Purkinje cell (primary cell): ENCODE measurements at places on chromosomes 5 and 9. TPM values are rescaled to one million over a fixed set of nuclear protein-coding genes. Genes with fewer than 3 reads are reported as not detected.

GFRA3 gene
- polyA plus RNA-seq = 2.5 and 6.5 TPM in 2 replicates

SPINK5 gene
- 0.23 TPM in 1 of 2 replicates, not detected in the other for polyA plus RNA-seq

WDR38 gene
- polyA plus RNA-seq = not detected in 2 replicates

PLPP7 gene
- 5.1 and 9.4 TPM in 2 replicates for polyA plus RNA-seq

FAM78A gene
- 0.24 TPM in 1 of 2 replicates, not detected in the other for polyA plus RNA-seq

SLC34A1 gene
- polyA plus RNA-seq = not detected in 2 replicates

EIF4E1B gene
- not detected in 2 replicates for polyA plus RNA-seq

C5orf58 gene
- not detected in 2 replicates for polyA plus RNA-seq

PCDHGB6 gene
- 0.31 and 0.42 TPM in 2 replicates for polyA plus RNA-seq

TPPP gene
- 2.4 and 5.6 TPM in 2 replicates for polyA plus RNA-seq

LRRC19 gene
- 0.30 TPM in 1 of 2 replicates, not detected in the other for polyA plus RNA-seq
